ENCODE measurements at places on chromosomes 2 and 18.

DNA sequence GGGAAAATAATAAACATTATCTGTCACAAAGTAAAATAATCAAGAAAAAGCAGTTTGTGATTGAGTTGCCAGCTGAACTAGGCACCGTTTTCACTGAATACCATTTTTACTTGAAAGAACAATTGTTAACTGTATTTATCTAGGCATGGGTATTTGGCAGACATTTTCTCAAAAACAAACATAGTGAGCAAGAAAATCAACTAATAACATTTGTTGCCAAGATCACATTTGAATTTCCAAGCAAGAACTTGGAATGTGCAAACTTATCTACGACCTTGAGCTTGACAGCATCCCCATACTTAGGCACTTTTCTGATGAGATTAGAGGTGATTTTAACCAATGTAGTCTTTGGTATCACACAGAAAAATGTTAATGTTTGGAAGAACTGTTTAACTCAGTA, 16.7 kb downstream of the SS18 start:
- DNase-seq: no peak

DNA sequence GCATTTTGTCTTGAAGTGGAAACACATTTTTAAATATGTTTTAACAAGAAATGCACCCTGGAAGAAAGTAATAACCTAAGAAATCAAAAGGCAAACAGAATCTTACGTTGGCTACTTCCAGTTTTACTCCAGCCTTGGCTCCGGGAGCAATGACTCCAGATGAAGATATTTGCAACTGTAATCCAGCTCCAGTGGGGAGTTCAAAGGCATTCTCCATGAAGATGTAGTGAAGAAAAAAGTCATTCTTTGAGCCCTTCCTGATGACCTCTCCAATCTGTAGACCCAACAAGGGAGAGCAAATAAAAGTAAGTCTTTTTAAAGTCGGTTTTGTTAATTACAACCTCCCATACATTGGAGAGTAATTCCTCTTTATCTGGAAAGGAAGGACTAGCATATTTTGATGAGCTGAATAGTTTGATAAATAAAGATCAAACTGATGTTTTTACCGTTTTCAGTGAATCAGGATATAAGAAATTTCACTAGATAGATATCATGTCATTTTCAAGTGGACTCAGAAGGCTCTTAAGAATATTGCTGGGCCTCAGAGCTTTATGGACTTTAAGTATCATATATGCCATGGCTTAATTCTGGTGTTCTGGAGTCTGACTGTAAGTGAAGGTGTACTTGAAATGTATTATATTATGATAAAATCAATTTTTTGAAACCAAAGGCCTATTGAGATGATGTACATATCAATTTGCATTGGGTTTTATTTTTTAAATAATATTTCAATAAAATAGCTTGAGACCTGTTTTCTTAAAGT, 20.3 kb downstream of the APOB start:
- DNase-seq: no peak

GRCh38 chr2:27527182-27527581, 30.5 kb downstream of the GCKR start:
- DNase-seq: no peak

DNA sequence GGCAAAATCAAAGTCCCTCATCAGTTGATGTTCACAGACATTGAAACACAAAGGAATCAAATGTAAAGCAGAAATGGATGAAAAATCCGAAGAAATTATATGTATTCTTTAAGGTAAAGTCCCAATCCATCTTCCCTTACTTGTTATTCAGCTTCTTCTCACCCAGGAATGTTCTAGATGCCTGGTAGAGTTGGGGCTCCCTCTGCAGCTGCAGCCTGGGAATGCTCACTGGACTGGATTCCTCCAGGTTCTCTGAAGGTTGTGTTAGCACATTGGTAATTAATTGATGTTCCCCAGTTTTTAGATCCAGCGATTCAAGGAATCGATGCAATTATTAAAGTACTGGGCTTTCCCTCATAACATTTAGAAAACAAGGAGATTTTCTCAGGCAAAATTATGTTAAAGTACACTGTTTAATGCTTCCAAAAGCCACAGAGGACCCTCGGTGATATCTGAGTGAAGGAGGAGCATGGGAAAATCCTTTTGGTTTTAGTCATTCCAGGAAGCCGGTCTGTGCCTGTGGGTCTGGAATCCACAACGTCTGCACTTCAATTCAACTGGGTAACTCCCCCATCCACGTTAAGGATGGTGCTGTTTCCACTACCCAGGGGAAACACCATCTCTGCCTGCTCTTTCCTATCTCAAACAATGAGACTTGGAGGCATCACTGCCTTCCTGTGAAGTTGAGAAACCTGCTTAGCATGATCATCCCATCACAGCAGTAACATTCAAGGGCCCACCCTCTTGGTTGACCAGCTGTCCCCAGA, 22.0 kb downstream of the NTSR2 start:
- no peak for DNase-seq

DNA sequence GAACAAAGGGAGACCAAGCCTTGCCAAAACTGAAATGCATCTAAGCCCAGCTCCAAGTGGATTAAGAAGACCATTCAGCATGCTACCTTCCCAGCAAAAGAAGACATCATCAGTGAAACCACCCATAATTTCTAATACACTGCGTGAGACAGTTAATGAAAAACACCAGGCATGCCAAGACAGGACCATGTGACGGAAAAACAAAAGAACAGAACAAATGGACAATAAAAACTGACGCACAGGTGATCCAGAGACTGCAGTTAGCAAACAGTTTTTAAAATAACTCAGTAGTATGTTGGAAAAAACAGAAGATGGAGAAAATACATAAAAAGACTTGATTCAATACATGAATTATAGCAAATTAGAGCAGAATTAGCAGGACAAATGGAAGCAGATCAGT, 15.3 kb downstream of the FAM168B start:
- DNase-seq: no peak

DNA sequence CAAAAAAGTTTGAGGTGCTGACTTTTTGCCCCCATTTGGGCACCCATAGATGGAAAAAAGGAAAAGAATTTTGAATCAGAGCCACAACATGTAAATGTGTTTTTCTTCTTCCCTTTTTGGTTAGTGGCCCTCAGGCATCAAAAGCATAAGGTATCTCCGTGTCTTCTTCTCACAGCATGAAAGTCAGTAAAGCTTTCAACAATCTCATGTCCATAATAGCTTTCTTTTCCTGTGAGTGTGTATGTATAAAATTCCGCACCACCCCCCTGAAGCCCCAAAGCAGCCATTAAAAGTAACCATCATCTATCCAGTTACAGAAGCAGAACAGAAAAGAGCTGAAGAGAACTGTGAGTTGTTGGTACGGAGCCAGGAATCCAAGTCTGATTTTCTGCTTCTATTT, 1539.7 kb upstream of the ACVR2A start:
- no peak for DNase-seq

GRCh38 chr2:204197336-204198005, 260.9 kb downstream of the ICOS start:
- DNase-seq: no peak

DNA sequence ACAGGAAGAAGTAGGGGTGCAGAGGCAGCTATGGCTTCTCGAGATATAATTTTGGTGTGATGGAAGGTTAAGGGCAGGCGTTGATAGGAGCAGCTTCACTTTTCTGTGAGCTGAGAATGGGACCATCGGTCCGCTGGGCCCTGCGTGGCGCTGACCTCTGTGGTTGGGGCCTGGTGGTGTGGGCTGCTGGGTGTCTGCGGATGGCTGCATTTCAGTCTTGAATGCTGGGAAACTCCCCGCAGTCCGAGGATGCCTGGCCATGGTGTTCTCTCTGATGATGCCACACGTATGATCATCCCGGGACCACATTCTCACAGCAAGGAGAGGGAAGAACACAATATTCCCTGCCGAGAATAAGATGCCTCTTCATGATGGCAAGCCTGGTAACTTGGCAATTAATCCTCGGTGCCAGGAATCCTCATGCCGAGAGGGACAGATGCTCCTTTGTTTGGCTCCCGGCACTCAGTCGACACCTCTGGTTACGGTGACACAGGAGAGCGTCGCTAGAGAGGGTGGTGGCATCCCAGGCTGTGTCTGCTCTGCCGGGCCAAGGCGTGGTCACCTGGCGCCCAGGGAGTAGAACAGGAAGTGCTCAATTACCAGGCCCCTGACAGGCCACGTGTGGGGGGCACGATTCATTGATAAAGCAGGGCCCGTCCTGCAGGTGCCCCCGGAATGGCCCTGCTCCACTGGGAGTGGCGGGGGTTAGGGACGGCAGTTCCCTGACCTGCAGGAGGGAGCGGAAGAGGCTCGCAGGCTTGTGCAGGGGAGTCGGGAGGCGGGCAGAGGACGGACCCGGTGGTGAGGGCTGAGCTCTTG, 119.4 kb upstream of the CTDP1 start:
- DNase-seq: no peak

DNA sequence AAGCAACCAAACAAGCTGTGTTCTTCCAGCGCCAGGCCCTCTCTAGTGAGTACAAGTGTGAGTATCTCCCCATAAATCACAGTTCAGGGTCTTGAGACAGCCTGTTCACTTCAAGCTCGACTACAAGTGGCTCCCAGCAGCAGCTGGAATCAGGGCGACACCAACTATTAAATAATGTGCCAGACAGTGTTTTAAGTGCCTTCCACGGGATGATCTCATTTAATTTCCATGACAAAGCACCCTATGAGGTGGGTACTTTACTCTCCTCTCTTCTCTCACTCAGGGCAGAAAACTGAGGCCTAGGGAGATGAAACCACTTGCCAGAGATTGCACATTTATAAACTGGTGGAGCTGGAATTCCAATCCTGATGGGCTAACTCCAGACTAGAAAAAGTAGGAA, 2.6 kb upstream of the FAM136A start:
- no peak for DNase-seq

GRCh38 chr2:196601430-196602306, 37.8 kb upstream of the CCDC150 start:
- no peak for DNase-seq

- no peak for DNase-seq
Observed at GRCh38 chr2:232352511-232353091, 25.9 kb upstream of the ALPP start.

- DNase-seq: no peak
Observed at GRCh38 chr2:205002390-205002789, 457.1 kb downstream of the PARD3B start.

DNA sequence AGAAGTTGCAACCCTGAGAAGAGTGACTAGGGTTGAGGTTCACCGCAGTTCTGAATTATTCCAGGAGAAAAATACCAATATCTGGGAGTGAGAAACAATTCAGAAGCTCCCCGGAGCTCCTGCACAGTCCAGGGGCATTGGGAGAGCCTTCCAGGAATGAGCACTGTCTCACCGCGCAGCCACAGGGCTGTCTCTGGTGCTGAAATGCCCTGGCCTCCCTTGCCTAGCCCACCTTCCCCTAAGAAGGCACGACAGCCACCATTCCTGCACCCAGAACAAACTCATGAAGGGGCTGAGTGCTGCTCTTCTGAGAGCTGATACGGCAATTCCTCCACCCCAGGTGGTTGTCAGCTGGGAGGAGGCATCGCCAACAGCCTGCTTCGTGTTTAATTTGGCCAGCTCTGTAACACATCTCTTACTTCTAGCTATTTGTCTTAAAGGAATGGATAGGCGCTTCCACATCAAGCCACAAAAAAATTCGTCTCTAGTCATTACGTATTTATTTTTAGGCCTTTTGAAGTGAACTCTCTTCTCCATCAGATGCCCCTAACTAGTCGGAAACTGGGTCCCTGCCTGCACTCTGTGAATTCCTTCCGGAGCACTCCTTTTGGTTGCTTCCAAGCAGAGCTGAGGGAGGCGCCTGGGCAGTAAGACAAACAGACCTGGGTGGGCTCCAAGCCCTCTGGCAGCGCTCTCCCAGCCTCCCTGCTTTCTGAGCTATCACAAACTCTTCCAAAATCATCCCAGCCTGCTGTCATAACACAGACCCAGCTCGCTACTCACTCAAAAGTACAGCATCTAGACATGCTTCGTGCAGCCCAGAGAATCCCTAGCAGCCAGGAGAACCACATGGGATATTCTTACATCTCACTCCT, 120.5 kb upstream of the CCDC68 start:
- DNase-seq: no peak

DNA sequence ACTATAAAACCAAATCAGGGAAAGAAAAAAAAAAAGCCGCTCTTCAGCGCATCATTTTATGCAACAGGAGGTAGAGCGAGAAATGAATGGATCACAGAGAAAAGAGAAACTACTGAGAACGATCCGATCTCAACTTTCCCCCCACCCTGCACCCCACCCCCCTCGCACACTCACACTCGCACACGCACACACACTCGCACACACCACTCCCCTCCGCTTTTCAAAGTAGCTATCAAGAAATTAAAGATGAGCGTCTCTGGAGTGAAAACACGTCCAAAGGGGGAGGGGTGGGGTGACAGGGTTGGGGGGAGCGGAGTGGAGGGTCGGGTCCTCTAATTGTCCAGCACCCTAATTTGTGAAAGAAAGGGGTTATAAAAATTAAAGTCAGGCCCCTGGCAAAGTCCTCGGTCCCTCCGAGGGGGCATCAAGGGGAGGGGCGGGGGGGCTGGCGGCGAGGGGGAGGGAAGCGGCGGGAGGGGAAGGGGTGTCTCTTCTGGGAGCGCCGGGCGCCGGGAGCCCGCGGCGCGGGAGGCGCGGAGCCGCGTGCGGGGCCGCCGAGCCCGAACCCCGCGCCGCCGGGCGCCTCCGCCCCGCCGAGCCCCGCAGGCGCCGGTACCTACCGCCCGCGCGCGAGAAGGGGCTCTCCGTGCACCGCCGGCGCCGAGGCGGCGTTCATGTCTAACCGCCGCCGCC, 428 bp downstream of the TCF4 start:
- no peak for DNase-seq

DNA sequence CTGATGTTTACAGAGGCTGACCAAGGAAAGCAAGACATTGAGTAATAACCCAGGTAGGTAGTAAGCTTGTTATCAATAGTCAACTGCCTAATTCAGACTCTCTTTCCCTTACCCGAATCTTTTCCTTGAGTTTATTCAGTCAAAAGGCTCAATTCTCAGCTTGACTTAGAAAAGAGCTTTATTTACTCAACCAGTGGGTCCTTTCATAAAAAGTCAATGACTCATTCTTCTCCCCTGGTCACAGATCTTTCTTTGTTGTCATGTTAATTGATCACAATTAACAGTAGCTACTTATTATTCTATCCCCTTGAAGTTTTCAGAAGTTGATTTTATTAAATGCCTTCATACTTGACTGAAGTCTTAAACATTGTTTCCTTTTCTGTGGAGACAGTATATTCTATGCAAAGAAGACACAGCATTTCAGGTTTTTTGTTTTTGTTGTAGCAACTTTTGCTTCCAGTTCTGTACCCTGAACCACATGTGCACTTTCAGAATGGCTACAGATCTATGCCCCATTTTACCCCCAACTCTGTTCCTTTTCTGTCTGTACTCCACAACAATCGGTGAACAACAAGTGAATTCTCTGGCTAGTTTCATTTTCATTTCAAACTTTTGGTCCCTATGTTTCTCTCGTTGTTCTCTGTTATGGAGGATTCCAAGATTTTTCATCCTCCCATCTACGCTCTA, 428.3 kb downstream of the NCKAP5 start:
- DNase-seq: no peak

- no peak for DNase-seq
Observed at GRCh38 chr18:44848644-44849335, 168.1 kb downstream of the SETBP1 start.

GRCh38 chr2:62596061-62596921, 90.3 kb upstream of the TMEM17 start:
- no peak for DNase-seq

GRCh38 chr18:77339093-77339492, 89.4 kb downstream of the GALR1 start:
- no peak for DNase-seq
